M059J (cell line): ENCODE measurements at places on chromosomes 11 and 22.

DNA sequence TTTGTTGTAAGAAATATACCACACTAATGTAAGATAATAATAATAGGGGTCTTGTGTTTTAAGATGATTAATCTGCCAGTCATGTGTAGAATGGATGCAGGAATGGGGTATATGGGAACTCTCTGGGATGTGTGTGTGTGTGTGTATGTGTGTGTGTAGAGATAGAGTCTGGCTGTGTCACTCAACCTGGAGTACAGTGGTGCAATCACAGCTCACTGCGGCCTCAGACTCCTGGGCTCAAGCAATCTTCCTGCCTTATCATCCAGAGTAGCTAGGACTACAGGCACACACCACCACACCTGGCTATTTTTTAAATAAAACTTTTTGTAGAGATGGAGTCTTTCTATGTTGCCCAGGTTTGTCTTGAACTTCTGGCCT is 11.5 kb upstream of the PANX1 start:
- DNase-seq = no peak

DNA sequence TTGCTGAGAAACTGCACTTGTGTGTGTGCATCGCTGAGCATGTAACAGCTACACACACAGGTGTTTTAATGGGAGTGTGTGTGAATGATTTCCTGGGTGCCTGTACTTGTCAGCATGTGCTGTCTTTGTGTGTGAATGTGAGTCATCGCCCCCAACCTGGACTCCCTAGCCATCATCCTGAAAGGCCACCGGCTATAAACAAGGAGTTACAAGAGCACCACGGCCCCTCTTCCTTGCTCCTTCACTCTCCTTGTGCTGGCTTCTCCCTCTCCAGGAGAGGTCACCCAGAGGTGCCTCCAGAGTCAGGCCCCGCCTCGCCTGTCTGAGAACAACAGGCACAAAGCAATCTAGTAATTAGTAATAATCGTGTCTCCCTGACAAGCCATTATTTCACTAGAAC is 419.2 kb downstream of the BUD13 start:
- no peak for DNase-seq

GRCh38 chr11:128648711-128649110 is 45.2 kb upstream of the FLI1 start:
- no peak for DNase-seq

GRCh38 chr11:117303646-117304315 is 12.3 kb downstream of the BACE1 start:
- no peak for DNase-seq

DNA sequence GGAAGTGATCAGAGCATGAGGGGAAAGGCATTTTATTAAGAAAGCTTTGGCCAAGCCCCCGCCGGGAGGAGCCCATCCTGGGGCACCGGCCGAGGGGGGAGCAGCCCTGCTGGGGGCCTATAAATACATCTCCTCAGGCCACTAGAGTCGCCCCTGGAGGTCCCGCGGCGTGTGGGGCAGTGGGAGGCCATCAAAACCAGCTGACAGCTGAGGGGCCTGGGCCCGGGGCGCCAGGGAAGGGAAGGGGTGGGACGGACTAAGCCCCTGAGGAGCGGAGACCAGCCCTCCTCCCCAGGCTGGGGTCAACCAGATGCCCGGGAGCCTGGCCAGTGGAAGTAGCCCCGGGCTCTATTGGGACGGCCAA is 13.1 kb downstream of the SCARF2 start:
- DNase-seq = no peak

GRCh38 chr11:43903078-43903477 is 22.4 kb downstream of the ALKBH3 start:
- DNase-seq = no peak

GRCh38 chr11:120167659-120168058 is 29.7 kb upstream of the TRIM29 start:
- DNase-seq = no peak

GRCh38 chr11:58525037-58525614 is 17.2 kb upstream of the OR5B21 start:
- DNase-seq = no peak

- peak; percentile 77 for DNase-seq
These were observed 975 bp upstream of the MDK start for GRCh38 chr11:46380340-46381047.

DNA sequence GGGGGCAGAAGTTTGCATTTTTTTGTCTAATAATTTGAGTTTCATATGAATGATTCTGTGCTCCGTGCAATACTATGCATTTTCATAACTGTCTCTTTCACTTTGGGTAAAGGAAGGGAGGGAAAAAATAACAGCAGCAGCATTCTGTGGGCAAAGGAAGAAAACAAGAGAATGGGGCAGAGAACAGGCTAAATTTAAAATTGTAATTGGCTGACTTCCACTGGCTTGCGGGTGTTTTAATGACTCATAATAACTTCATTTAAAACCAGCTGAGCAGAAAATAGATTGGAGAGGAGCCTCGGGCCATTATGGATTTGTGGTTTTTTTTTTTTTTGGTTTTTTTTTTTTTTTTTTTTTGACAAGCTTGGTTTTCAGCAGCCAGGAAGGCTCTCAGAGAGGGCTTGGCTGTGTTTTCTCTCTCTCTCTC is 107.4 kb downstream of the ZBTB16 start:
- peak; percentile 87 for DNase-seq
